ENCODE measurements at places on chromosomes 1 and 21. TPM values are rescaled to one million over a fixed set of nuclear protein-coding genes. Genes with fewer than 3 reads are reported as not detected.

The GCSAML gene
- total RNA-seq, result not detected

The NDUFS2 gene
- total RNA-seq, result 98.3 TPM

GRCh38 chr21:36615274-36615964 is 83.5 kb upstream of the SIM2 start:
- DNase-seq, result no peak

DNA sequence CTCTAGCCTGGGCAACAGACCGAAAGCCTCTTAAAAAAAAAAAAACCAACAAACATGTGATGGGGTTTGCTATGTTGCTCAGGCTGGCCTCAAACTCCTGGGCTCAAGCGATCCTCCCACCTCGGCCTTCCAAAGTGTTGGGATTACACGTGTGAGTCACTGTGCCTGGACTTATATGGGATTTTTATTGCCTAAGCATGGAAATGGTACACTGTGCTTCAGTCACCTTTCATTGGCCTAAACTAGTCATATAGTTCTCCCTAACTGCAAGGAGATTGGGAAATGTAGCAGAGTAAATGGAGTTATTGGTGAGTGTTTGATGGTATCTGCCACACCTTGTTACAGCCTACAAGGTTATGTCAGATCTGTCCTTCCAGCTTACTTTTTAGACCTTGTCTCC is 17.2 kb upstream of the MEF2D start:
- no peak for DNase-seq

- no peak for DNase-seq
Measured at GRCh38 chr1:23288201-23288600, 55.9 kb downstream of the HNRNPR start.

DNA sequence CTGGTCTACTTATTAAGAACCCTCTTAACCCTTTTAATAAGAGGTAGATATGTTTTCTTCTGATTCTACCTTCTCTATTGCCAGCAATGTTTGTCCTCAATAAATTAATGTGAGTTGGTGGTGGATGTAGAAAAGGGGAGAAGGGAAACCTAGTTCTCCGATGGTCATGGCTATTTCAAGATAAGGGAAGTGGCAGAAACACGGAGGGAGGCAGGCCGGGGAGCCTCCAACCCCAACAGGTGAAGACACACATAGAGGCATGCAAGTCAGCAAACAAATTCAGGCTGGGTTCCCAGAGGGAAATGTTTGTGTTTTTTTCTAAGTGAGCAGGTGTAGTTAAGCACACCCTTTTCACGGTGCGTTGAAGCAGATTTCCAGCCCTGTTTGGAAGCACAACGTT is 31.0 kb upstream of the CLDN14 start:
- no peak for DNase-seq
